ENCODE measurements at places on chromosomes 1 and 21.

DNA sequence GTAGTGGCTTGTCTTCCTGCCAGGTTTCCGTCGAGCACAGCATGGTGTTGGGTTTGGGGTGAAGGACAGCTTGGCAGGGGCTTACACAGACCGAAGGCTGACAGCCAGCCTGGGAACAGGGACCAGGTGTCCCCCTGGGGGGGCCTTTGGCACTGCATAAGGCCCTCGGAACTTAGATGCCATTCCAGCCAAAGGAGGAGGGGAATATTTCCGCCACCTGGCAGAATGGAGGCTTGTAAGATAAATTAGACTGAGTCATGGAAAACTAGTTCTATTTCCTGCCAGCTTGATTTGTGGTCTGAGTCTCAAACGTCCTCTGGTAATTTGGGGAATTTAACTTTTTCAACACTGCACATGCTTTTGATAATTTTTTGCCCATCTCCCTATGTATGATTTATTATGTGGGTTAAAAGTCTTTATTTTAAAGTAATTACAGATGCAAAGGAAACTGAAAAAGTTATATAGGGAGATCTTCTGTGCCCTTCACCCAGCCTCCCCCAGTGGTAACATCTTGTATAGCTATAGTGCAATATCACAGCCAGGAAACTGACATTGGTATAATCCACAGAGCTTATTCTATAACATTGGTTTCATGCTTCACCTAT is 11.5 kb upstream of the TMEM51 start:
- DNase-seq = no peak

DNA sequence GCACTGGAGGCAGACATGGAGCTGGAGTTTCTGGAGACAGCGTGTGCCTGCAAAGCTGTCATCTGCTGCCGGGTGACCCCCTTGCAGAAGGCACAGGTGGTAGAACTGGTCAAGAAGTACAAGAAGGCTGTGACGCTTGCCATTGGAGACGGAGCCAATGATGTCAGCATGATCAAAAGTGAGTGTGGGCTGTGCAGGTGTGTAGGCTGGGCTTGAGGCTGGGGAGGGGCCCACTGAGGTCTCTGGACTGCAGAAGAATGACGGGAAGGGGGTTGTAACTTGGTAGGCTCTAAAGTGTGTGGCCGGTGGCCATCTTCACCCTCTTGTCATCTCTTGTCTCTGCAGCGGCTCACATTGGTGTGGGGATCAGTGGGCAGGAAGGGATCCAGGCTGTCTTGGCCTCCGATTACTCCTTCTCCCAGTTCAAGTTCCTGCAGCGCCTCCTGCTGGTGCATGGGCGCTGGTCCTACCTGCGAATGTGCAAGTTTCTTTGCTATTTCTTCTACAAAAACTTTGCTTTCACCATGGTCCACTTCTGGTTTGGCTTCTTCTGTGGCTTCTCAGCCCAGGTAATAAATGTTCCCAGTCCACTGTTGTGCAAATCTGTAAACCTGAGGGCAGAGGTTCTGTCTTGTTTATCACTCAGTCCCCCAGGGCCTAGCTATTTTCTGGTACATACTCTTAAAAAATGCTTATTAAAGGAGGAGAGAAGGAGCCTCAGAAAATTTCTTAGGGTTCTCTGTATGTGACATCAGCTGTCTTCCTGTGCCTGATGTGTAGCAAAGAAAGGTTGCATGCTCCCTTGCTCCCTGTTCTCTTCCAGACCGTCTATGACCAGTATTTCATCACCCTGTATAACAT is 19.9 kb downstream of the ATP8B2 start:
- peak; percentile 78 for DNase-seq

DNA sequence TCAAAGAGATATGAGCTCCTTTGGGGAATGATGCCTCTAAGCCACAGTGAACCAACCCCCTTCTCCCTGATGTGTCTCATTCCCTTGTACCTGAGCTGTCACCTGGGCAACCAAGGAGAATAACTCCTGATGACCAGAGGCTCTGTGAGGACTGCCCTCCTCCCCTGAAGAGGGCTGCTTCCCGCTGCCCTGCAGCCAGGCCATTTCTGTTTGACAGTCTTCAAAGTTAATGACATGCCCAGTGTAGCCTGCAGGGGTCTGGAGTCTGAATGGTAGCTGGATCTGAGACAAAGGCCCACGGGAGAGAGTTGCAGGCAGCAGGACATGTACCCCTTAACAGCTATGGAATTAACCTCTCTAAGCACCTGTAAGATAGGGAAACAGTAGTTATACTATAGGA is 3.4 kb upstream of the SLFNL1 start:
- peak; percentile 69 for DNase-seq

GRCh38 chr21:31913182-31913608 is 40.4 kb downstream of the HUNK start:
- DNase-seq = peak; percentile 64

DNA sequence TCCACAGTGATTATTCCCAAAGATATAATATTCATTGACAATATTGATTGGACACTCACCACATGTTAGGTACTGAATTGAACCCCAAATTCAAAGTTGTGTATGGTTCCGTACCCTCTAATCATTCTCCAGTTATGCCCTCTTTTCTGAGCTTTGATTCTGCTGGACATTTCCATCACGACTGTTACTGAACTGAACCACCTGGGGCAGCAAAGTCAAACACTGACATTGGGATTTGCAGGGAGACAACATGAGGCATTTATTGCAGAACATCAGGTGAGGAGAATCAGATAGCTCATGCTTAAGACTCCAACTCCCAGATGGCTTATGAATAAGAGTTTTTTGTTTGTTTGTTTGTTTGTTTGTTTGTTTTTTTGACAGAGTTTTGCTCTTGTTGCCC is 420.9 kb downstream of the DISC1 start:
- DNase-seq = no peak

GRCh38 chr1:48652334-48652733 is 124.4 kb downstream of the BEND5 start:
- DNase-seq = no peak

GRCh38 chr1:174871886-174872285 is 127.9 kb upstream of the CACYBP start:
- DNase-seq = no peak

All from ELF-1 (cell line).